Glomerular endothelial cell (primary cell): ENCODE measurements at places on chromosomes 13 and 19.

GRCh38 chr19:46404055-46404752 is 9.2 kb downstream of the CCDC8 start:
- no peak for DNase-seq

GRCh38 chr19:29586401-29586800 is 19.7 kb upstream of the POP4 start:
- no peak for DNase-seq

DNA sequence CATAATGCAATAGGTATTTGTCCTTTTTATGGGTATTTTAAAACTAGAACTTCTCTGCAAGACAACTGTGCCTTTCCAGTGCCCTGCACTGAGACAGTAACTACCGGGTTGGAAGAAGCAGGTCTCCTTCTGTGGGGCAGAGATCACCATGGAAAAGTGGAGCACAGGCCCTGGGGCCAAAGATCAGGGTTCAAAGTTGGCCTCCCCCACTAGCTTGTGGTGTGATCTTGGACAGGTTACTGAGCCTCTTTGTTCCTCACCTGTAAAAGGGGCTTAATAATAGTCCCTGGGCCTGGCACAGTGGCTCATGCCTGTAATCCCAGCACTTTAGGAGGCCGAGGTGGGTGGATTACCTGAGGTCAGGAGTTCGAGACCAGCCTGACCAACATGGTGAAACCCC is 68.3 kb downstream of the CEBPG start:
- no peak for DNase-seq

DNA sequence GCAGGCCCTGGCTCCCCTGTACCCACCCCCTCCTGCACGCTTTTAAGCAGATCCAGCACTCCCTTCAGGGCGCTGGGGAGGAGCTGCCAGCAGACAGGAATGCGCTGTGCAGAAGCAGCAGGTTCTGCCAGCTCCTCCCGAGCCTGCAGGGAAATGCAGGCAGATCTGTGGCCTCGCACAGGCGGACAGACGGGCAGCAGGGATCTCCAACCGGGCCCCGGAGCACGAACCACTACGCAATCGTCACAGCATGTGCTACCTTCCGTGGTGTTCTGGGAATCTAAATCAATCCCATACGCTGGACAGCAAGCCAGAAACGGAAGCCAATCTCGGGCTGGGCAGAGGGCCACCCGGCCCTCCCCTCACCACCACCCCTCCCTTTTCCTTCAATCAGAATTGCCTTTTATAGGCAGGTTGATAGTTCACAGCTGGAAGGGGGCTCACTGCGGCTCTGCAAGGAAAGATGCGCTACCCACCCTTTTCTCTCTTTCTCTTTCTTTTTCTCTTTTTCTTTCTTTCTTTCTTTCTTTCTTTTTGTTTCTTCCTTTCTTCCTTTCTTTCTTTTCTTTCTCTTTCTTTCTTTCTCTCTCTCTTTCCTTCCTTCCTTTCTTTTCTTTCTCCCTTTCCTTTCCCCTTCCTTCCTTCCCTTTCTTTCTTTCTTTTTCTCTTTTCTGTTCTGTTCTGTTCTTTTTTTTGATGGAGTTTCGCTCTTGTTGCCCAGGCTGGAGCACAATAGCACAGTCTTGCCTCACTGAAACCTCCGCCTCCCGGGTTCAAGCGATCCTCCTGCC is 99.9 kb downstream of the GNG7 start:
- no peak for DNase-seq

GRCh38 chr13:46491641-46492040 is 61.3 kb upstream of the LRCH1 start:
- no peak for DNase-seq

GRCh38 chr13:99361197-99361596 is 54.0 kb upstream of the GPR183 start:
- no peak for DNase-seq

- no peak for DNase-seq
These were observed 222.8 kb downstream of the PCDH20 start for GRCh38 chr13:61192826-61193225.
